ENCODE measurements at places on chromosomes 13 and 19.

- no peak for DNase-seq
Observed at GRCh38 chr13:95524264-95524901, 28.1 kb upstream of the CLDN10 start.

- no peak for DNase-seq
Observed at GRCh38 chr19:33467851-33468250, 53.7 kb downstream of the PEPD start.

DNA sequence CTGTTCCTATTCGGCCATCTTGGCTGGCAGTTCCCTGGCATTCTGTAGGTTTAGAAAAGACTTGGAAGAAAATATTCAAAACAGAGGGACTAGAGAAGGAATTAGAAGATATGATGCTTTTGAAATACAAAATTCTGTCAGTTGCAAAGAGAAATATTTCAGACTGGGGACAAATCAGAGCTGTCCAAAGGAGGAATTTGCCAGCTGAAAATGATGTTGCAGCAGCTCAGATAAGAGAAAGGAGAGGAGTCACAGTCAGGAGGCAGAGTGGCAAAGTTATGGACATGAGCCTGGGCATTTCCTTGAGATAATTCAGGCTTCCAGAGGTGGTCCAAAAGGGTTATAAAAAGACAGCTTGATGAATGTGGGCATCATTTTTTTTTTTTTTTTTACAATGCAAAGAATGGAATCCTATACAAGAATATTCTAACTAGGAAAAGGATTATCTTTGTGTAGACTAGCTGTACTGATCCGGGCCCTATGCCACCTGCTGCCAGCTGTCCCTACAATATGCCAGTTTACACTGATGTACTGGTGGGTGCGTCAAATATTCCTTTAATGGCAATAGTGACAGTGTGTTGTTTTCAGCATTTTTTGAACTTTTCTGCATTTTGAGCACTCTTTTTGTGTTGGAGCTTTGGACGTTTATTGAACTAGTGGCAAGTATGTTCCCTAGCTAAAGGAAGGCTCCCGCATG is 31.8 kb upstream of the CBY2 start:
- no peak for DNase-seq

DNA sequence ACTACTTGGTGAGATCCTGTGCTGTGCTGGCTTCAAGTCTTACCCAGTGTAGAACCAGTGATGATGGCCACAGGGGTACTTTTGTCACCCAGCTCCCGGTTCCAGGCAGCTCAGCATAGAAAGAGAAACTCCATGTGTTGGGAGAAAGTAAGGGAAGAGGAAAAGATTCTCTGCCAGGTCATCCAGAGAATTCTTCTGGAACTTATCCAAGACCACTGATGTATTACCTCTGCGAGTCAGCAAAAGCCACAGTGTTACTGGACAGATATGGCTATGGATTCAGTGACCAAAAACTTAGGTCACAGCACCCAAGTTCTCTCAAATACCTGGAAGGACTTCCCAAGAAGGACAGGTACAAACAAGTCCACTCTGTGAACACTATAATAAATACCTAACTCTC is 399.5 kb upstream of the MIR17HG start:
- no peak for DNase-seq

DNA sequence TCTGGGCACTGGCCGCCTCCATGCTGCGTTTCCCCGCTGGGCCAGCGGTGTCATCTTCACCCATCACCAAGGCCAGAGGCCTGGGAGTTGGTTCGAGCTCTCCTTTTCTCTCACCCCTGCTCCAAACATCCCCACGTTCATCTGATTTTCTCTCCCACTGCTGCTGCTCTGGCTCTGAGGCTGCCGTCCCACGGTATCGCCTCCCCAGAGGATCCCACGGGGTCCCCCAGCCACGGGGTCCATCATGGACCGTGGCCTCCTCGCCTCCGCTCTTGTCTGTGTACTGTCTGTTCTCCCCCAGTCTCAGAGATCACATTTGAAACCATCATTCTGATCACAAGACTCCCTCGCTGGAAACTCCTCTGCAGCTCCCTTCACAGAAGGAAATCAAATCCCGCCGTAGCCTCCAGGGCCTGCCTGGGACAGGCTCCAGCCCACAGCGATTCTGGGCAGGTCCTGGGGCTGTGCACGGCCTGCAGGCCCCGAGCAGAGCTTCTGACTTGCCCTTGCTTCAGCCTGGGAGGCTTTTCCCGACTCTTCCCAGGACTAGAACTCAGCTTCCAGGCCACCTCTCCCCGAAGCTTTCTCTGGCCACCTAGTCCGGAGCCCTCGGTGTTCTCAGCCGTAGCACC is 64.2 kb downstream of the SOX1 start:
- no peak for DNase-seq

DNA sequence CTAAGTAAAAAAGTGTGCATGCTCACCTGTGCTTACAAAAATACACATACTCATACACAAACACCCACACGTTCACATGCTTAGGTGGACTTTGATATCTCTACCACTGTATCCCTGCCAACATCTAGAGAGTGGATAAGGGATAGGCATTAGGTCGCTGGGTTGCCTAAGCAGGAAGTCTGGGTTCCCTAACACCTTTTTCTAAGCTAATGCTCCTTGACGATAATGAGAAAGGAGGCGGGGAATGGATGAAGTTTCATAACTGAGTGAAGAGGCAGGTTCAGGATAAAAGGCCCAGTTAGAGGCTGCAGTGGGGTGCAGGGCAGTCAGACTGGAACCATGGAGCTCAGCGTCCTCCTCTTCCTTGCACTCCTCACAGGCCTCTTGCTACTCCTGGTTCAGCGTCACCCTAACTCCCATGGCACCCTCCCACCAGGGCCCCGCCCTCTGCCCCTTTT is 41.9 kb upstream of the CYP2A7 start:
- no peak for DNase-seq

- no peak for DNase-seq
Observed at GRCh38 chr13:85930108-85930507, 130.9 kb upstream of the SLITRK6 start.

GRCh38 chr13:50412046-50412617 is 396.9 kb downstream of the KCNRG start:
- no peak for DNase-seq

DNA sequence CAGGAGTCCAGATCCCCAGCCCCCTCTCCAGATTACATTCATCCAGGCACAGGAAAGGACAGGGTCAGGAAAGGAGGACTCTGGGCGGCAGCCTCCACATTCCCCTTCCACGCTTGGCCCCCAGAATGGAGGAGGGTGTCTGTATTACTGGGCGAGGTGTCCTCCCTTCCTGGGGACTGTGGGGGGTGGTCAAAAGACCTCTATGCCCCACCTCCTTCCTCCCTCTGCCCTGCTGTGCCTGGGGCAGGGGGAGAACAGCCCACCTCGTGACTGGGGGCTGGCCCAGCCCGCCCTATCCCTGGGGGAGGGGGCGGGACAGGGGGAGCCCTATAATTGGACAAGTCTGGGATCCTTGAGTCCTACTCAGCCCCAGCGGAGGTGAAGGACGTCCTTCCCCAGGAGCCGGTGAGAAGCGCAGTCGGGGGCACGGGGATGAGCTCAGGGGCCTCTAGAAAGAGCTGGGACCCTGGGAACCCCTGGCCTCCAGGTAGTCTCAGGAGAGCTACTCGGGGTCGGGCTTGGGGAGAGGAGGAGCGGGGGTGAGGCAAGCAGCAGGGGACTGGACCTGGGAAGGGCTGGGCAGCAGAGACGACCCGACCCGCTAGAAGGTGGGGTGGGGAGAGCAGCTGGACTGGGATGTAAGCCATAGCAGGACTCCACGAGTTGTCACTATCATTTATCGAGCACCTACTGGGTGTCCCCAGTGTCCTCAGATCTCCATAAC is at the start of gene APOE:
Gene APOE, plus strand, starts transcription at position 360 of the 724 bp plus-strand sequence. CDS start 829 bp downstream, outside the sequence.
- no peak for DNase-seq

DNA sequence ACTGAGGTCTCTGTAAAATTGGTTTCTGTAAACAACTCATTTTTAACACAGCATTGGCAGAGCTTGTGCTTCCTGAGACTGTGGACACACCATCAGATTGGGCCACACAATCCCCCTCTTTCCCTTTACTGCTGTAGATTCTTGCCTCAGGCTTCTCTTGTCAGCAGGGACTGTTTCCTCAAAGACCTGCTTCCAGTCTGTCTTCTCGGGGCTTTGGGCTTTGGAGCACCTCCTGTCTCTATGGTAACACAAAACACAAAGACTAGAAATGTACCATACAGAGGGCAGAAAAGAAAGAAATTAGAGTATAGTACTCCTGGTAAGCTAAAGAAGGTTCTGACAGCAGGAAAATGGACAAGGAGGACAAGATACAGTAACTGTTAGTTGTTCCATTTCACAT is 484.5 kb downstream of the DIAPH3 start:
- no peak for DNase-seq

GRCh38 chr19:8557642-8558238 is 19.5 kb downstream of the MYO1F start:
- DNase-seq, result no peak

- DNase-seq, result no peak
Observed at GRCh38 chr19:18698321-18699167, 15.1 kb downstream of the CRTC1 start.

GRCh38 chr13:80618781-80619180 is 277.9 kb upstream of the SPRY2 start:
- no peak for DNase-seq

- no peak for DNase-seq
Observed at GRCh38 chr13:91544723-91545122, 146.3 kb downstream of the GPC5 start.

DNA sequence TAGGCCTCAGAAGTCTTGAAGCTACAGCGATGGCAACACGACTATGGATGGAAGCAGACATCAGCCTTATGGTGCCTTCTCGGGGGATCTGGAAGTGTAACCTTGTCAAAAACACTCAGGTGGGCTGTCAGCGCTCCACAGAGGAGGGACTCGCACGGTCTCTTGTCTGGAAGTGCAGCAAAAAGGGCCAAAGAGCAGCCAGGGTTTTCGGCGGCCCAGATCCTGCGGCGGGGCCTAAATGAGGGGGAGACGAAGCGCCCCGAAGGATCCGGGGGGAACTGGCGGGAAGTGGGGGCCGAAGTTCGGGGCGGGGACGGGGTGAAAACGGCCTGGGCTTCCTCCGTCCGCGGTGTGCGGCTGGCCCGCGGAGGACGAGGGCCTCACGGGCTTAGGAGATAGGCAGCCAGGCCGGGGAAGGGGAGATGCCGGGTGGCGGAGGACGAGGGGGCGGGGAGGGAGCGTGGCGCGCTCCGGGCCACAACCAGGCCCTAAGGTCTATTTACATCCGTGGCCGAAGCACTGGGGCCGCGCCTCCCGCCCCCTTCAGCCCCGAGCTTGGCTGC is 637 bp downstream of the RANBP3 start:
- no peak for DNase-seq

All from stimulated activated CD8-positive, alpha-beta memory T cell treated with anti-CD3 and anti-CD28 coated beads, Interleukin-15, amount 100 ng/mL, for 4 hours (primary cell).